ENCODE measurements at places on chromosomes 2 and 18.
A peak's percentile ranks its signal among the peaks of the same experiment; 100 is the strongest.

- no peak for DNase-seq
Observed at GRCh38 chr18:6342990-6343389, 71.7 kb downstream of the L3MBTL4 start.

DNA sequence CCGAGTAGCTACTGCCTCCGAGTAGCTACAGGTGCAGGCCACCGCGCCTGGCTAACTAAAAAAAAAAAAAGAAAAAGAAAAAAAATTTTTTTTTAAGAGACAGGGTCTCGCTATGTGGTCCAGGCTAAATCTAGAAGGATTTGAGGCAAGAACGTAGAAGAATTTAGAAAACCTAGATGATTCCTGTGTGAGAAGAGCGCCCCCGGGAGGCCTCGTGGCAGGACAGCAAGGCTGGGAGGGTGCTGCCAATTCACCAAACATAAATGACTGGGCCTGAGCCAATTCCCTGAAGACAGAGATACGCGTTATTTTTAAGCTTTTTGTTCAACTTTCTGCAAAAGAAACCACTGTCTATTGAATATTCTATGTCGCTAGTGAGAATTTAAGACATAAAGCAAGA lies 90.1 kb upstream of the TGFA start:
- DNase-seq = no peak

- DNase-seq = no peak
Observed at GRCh38 chr2:121058852-121059558, 226.0 kb downstream of the TFCP2L1 start.

DNA sequence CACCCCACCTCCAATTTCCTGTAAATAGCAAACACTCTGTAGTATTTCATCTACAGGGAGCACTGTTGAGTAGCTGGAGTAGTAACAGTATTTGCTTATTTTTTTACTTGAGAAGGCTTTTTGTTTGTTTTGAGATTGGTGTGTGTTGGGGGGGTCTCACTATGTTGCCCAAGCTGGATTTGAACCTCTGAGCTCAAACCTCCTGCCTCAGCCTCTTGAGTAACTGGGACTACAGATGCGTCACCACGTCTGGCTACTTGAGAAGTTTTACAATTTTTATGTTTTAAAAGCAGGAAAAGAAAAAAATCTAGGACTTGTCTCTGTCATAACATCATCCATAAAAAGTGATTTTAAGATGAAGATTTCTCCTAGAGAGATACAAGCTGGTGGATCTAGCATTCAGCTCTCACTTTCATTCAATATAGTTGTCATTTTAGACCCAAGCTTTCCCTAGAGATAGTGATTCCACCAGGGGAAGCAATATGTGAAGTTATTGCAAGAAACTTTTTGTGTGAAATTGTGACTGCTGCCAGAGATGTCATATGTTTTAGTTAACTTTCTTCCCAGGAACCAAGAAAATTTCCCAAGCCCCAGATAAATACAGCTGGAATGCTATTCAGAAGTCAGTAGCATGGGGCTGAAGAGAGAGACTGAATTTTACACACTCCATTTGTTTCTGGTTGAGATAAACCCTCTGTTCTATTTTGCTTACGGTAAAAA lies 60.2 kb upstream of the MAP4K3 start:
- DNase-seq = peak; percentile 86

- DNase-seq = no peak
Observed at GRCh38 chr2:51220606-51221005, 188.7 kb upstream of the NRXN1 start.

GRCh38 chr2:231987124-231987727 lies 25.7 kb downstream of the DIS3L2 start:
- DNase-seq = peak; percentile 67

Data from AG10803 (cell line).